NCI-H2081 (cell line): ENCODE measurements at places on chromosomes 2 and 18.

DNA sequence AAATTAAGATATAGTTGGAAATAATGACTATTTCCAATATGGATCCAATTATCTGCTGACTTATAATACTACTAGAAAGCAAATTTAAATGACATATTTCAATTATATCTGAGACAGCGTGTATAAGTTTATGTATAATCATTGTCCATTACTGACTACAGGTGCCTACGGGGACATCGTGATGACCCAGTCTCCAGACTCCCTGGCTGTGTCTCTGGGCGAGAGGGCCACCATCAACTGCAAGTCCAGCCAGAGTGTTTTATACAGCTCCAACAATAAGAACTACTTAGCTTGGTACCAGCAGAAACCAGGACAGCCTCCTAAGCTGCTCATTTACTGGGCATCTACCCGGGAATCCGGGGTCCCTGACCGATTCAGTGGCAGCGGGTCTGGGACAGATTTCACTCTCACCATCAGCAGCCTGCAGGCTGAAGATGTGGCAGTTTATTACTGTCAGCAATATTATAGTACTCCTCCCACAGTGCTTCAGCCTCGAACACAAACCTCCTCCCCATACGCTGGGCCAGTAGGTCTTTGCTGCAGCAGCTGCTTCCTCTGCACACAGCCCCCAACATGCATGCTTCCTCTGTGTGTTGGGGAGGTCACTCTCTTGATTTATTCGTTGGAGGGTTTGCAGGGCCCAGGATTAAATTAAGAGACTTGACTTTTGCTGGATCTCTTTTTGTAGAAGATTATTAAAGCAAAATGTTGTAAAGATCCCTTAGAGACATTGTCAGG, 194.4 kb downstream of the RPIA start:
- DNase-seq: no peak

DNA sequence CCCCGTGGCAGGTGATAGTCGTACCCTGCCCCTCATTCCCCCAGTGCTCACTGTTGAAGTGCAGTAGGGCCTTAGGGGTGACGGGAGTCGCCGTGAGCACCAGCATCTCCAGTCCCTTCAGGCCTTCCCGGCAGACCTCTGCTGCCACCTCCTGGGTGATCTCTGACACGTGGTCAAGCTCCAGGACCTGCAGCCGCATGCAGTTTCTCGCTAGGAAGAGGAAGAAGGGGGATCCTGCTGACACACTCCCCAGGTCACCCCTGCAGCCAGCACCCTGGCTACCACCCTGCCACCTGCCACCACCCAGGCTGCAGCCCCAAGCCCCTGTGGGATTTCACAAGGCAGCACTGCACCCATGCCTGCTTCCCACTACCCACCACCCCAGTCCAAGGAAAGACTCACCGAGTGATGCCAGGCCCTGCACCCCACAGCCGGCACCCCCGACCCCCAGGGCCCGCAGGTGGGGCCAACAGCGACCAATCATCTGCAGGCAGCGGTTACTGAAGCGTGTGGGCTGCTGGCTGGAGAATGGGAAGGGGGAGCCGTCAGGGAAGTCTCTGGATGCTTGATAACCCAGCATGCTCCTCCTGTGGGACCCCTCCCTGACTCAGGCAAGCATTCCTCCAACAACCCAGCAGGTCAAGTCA, 23.8 kb downstream of the FBXO41 start:
- DNase-seq: no peak

DNA sequence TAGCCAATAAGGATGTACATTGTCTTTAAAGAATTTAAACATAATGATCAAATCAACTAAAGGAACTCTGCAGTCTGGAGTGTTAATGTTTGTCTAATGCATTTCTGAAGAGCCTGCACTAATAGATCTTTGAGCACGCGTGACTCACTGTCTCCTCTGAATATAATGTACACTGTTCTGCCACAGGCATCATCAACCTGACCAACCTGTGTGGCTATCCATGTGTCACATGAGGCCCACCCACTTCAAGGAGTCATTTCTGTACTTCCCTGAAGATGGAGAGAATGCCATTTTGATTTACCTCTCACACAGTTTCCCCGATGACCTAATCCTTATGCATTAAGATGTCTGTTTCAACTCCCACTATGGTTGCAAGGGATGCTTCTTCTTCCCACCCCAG, 434.0 kb upstream of the SPHKAP start:
- no peak for DNase-seq

- no peak for DNase-seq
Measured at GRCh38 chr18:33812186-33812585, 234.2 kb downstream of the ASXL3 start.

GRCh38 chr2:165203689-165204559, at the start of gene SCN3A:
TSS of gene SCN3A (minus strand) at chr2:165204050. CDS start at chr2:165176394, 27,656 bp downstream.
- peak; percentile 92 for DNase-seq

- DNase-seq: no peak
Measured at GRCh38 chr2:217703102-217703501, 299.7 kb downstream of the TNS1 start.

GRCh38 chr2:156196031-156196430, 136.5 kb downstream of the NR4A2 start:
- DNase-seq: no peak

DNA sequence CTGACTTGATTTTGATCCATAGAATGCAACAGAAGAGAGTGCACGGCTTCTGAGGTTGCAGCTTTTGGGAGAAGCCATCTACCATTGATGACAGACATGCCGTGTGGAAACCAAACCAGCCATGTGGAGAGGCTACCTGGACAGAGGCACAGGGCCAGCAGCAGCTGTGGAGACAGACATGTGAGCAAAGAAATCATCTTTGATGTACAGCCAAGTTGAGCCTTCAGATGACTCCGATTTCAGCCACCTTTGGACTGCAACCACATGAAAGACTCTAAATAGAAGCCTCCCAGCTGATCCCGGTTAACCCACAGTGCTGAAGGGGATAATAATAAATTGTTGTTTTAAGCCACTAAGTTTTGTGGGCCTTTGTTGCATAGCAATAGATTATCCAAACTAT, 54.2 kb downstream of the TSN start:
- no peak for DNase-seq

DNA sequence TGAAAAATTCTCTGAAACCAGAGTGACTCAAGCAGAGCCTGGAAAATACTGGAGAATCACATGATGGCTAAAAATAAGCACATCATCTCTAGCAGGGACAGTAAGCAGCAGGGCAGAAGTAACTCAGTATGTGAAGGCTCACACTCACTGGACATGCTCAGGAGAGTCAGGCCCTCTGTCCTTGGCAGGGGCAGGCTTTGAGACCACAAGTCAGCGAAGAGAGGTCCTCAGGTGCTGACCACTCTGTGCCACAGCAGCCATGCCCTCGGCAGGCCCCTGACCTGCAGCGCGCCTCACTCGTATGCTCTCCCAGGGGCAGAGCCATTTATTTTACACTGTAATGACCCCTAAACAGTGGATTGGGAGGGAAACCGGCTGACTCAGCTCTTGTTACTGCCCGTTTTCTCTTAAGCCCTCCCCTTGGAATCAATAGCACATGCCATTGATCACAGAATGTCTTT, 76.8 kb downstream of the MAPRE2 start:
- DNase-seq: no peak

DNA sequence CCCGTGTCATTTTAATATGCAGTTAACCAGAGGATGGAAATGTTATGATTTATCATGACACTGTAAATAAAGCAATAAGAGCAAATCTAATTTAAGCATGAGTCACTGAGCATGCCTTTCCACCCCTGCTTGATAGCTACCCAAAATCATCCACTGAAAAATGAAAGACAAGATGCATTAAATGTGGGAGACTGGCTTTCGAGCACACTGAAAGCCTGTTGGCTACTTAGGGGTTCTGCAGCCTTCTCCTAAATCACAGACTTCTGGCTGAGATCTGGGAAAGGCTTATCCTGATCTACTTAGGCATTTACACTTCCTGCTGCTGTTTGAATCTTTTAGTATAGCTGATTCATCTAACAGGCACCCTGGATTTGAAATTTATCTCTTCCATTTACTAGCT, 778.3 kb upstream of the CDH7 start:
- no peak for DNase-seq

DNA sequence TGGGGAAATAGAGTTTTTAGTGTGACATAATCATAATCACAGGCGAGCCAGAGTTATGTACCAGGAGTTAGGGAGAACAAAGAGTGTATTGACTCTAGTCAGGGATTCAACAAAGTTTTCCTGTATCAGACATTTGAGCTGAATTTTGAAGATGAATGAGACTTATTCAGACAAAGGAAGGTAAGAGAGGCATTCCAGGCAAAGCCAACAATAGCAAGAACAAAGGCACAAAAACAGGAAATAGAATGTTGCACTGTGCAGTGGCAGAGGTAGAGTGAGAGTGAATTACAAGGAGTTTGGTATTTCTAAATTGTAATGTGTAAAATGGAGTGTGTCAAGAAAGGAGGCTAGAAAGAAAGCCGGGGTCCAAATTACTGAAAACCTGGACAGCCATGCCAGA, 156.2 kb downstream of the CCDC148 start:
- no peak for DNase-seq

DNA sequence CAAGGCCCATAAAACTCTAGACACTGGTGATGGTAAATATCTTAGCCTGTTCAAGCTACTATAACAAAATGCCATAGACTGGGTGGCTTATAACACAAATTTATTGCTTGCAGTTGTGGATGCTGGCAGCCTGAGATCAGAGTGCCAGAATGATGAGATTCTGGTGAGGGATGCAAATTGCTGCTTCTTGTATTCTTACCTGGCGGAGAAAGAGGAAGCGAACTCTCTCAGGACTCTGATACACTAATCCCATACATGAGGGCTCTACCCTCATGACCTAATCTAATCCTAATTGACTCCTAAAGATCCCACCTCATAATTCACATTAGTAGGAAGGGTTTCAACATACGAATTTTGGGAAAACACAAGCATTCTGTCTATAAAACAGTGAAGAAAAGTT, 4.6 kb upstream of the IER3IP1 start:
- DNase-seq: no peak

DNA sequence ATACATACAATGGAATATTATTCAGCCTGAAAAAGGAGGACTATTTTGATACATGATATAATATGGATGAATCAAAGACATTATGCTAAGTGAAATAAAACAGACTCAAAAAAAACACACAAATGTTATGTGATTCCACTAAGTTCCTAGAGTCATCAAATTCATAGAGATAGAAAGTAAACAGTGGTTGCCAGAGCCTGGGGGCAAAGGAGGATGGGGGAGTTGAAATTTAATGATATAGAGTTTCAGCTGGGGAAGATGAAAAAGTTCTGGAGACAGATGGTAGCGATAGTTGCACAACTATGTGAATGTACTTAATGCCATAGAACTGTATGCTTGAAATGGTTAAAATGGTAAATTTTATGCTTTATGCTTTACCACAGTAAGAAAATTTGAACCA, 119.7 kb downstream of the METTL4 start:
- DNase-seq: no peak

DNA sequence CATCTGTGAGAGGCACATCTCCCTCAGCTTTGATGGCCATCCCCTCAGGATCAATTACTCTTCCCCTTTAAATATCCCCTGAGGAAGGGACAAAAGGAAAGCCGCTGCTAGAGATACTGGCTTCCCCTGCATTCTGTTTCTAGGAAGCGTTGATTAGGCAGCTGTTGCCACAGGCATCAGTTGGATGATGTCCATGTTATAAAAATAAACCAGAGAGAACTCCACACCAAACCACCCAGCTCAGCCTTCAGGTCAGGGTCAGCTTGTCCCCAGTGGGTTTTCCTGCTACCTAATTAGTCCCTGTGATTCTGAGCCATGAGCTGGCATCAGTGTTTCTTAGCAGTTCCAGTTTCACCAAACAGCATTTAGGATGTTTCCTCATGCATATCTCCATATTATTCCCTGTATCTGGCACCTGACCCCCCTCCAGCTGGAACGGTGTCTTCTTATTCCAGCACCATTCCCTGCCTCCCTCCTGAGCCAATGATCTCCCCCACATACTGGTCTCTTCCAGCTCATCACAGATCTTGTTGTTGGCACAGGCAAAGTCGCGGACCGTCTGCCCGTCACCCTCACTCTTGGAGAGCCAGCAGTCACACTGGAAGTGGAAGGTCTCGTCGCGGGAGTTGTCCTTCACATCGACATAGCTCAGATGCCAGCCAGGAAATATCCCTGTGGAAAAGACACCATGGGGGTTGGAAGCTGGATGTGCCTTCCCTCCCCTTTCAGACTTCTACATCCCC, 168.4 kb downstream of the LOXHD1 start:
- DNase-seq: no peak

DNA sequence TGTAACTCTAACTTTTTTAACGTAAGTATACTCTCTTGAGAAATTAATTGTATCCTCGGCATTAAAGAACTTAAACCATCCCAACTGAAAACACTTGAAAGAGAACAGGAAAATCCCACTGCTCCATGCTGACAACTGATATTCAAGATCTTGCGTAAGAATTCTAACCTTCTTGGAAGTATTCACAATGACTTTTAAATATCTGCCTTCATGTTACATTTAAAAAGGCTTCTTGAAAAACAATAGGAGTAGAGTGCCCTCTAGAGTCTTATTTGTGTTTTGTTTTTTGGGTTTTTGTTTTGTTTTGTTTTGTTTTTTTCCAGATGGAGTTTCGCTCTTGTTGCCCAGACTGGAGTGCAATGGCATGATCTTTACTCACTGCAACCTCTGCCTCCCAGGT, 65.4 kb upstream of the DNAJC10 start:
- peak; percentile 53 for DNase-seq

DNA sequence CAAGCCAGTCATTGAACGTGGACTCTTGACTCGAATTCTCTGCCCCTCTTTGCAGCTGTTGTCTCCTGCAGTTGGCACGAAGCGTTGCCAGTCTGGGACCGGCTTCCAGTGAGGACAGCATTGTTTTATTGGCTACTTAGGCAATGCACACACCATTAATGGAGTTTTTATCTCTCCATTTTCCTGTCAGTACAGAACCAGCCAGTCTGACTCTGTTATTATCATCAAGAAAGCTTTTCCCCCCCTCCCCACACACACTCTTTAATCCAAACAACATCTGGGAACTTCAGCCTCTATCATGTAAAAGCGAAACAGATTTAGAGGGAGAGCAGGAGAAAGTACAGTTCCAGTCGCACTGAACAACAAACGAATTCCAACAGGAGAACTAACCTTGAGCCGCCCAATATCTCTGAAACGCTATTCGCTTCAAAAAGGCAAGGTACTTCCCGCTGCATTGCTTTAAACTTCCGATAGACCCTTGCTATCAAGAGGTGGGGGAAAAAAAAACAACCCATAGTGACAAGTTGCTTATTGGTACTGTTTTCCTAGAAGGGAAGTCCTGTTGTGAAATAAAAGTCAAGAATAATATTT, 38.2 kb downstream of the ACVR1 start:
- peak; percentile 43 for DNase-seq
